Natural killer cell (primary cell): ENCODE measurements at places on chromosomes 7 and 10. TPM values are rescaled to one million over a fixed set of nuclear protein-coding genes. Genes with fewer than 3 reads are reported as not detected.

- no peaks in the 10 kb centered on the region for H3K36me3 ChIP-seq
- H3K27ac ChIP-seq, result no peak overlapping the region
- no peaks in the 10 kb centered on the region for H3K4me1 ChIP-seq
- H3K4me3 ChIP-seq, result no peak overlapping the region
- DNase-seq, result no peak
Observed at GRCh38 chr7:149375234-149376008, 85.4 kb downstream of the ZNF777 start.

Gene BAIAP2L1
- total RNA-seq, result not detected

- no peak overlapping the region for H3K4me3 ChIP-seq
- no peaks in the 10 kb centered on the region for H3K36me3 ChIP-seq
- no peak overlapping the region for H3K27ac ChIP-seq
Observed at GRCh38 chr10:31299119-31299518, 19.9 kb upstream of the ZEB1 start.

Gene KNDC1
- total RNA-seq, result 5.9 TPM

Gene C10orf105
- 0.40 TPM for total RNA-seq

Gene HMX3
- total RNA-seq, result not detected
